ENCODE measurements at places on chromosomes 3 and 15.

GRCh38 chr15:41930221-41930866 is 36.5 kb upstream of the SPTBN5 start:
- DNase-seq, result no peak

- no peak for DNase-seq
Observed at GRCh38 chr15:74884428-74885223, 5.2 kb upstream of the MPI start.

DNA sequence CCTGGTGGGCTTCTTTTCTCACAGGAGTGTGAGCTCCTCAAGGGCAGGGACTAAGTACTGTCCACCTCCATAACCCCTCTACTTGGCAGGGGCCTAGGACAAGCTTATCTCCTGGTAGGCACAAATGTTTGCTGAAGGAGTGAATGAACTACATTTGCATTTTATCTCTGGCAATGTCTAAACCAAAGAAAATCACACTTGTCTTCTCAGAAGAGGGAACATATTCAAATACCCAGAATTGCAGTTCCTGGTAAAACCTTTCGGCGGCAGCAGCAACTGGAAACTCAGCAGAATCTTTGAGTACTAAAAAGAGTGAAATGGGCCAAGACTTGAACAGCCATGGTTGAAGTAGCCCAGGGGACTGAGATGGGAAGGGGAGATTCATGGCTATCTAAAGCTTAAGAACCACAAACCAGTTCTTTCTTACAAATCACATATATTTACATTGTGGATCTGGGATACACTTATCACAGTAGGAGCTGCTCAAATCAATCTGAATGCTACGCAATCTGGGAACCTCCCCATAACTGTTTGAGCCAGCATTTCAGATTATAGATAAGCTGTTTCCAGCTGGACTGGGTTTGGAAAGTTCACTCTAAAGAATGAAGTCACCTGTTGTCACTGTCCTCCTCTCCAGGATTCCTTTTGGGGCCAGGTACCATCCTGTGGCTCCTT is 18.7 kb upstream of the PTPN9 start:
- no peak for DNase-seq

- no peak for DNase-seq
Observed at GRCh38 chr3:47348411-47349154, 32.2 kb upstream of the PTPN23 start.

DNA sequence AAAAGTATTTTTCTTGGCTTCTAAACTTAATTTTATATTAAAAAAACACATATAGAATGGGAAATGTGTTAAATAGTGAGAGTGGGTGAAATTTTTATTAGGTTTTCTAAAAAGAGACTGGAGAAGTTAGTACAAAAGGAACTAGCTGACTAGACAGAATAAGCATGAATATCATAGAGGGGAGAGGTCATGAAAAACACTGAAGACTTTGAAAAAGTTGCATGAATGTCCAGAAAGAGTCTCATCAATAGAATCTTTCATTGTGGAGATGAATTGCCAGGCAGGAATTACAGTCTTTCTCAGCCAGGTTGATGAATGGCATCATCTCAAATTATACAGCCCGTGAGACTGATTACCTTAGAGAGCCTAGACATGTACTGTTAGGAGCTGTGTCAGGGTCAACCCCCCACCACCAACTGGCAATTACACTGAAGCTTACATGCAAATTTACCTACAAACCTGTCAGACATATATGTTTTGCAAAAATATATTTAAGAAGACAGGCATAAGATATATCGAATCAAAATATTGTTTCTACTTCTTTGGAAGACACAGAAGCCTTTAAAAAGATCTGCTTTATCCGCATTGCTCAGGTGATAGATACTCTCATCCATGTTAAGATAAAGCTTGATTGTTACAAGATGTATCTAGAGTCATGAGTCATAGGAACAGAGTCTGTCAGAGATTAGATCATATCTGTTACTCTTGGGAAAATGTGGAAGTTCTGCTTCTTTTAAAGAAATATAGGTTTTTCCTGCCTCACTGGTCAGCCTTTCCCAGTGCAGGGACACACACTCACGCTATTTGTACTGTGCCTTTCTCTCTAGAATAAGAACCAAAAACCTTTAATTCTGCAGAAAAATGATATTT is 34.8 kb upstream of the PFN2 start:
- DNase-seq, result no peak

DNA sequence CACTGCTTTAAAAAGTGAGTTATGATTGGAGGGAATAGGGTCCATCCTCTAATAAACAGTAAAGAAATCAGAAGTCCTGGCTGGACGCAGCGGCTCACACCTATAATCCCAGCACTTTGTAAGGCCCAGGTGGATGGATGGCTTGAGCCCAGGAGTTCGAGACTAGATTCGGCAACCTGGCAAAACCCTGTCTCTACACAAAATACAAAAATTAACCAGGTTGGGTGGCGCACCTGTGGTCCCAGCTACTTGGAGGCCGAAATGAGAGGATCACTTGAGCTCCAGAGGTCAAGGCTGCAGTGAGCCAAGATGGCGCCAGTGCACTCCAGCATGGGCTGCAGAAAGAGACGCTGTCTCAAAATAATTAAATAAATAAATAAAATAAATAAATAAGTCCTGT is 171.2 kb downstream of the POTEB3 start:
- no peak for DNase-seq

GRCh38 chr3:151843275-151843674 is 29.4 kb downstream of the AADAC start:
- DNase-seq, result no peak

DNA sequence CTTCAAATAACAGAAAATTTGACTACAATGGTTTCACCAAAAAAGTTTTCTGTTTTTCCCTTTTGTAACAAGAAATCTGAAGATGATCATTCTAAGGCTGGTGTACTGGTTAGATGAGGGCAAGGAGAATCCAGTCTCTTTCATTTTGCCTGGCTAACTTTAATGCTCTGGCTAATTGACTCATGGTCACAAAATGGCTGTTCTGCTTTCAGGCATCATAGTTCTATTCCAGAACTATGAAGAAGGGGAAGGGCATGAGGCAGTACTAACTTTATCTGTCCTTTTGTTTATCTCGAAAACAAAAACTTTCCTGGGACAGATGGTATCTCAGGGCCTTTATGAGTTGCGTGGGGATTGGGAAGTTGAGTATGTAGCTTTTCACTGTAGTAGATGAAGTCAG is 50.4 kb downstream of the SLC25A26 start:
- DNase-seq, result no peak

- DNase-seq, result no peak
Observed at GRCh38 chr15:68672781-68673205, 94.0 kb downstream of the CORO2B start.

GRCh38 chr3:72022027-72022426 is 237.1 kb upstream of the PROK2 start:
- no peak for DNase-seq

DNA sequence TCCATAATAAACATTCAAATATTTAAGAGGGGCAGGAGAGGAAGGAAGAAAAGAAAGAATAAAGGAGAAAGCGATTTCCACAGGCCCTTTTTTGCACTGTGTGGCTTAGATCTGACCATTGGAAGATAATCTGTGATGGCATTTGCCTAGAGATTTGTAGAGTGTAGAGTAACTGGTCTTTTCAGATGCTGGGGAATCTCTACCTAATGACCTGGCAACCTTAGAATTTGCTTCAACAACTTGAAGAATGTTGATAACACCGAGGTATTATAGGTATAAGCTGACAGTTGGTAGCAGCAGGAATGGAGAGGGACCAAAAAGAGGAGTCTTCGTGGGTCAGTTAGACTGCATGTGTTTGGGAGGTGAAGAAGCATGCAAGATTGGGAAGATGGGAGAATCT is 20.9 kb upstream of the AVEN start:
- no peak for DNase-seq

DNA sequence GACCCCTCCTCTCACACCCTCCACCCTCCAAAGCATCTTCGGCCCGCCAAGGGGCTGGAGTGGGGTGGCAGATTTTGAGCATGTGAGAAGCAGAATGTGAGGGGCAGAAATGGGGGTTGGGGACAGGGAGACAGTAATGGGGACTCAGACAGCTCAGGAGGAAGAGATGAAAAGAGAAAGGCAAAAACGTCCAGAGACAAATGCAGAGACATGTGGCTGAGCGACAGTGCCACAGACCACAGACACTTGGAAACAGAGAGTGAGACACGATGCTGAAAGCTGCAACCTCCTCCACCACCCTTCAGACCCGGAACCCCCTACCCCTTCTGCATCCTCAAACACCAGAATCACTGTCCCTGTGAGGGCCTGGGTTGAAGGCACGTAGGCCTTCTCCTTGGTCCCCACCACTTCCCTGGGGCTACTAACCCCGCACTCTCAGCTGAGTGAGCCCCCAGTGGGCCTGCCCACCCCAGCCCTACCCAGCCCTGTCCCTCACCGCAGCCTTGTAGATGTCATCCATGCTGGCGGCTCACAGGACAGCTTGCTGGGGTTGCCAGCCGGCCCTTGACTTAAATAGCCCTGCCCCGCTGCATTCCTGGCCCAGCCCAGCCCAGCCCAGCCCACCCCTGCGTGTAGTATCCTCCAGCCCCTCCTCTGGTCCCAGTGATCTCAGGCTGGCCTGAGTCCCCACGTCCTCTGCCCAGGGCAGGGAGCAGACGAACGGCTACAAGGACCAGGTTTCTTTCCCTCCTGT is at the start of gene TNNC1:
Gene TNNC1, minus strand, starts transcription at position 546 of the 754 bp plus-strand sequence. Its CDS starts 26 bp downstream, at position 520.
- DNase-seq, result no peak

GRCh38 chr15:66165856-66166255 is 87.7 kb downstream of the MEGF11 start:
- DNase-seq, result no peak

GRCh38 chr3:70916375-70917055 is 604.1 kb upstream of the MDFIC2 start:
- DNase-seq, result no peak

DNA sequence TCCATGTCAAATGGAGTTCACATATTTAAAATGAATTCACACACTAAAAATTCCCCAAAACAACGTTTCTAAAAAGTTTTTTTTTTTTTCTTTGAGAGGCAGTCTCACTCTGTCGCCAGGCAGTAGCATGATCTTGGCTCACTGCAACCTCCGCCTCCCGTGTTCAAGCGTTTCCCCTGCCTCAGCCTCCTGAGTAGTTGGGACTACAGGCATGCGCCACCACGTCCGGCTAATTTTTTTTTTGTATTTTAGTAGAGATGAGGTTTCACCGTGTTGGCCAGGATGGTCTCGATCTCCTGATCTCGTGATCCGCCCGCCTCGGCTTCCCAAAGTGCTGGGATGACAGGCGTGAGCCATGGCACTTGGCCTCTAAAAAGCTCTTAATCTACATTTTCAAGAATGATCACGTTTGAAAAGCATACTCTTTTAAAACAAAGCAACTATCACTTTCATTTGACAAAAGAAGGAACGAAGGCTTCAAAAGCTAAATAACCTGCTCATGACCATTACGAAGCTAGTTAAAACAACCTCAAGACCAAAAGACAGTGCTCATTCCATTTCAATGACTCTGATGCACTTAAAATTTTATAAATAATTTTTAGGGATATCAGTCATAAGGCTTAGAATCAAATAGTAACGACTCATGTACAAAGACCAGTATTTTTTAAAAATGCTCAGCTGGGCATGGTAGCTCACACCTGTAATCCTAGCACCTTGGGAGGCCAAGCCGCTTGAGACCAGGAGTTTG is 5.5 kb downstream of the UBE3A start:
- DNase-seq, result no peak

- no peak for DNase-seq
Observed at GRCh38 chr3:191216510-191216909, 17.5 kb downstream of the OSTN start.

- DNase-seq, result peak; percentile 19
Observed at GRCh38 chr3:46829699-46830208, 33.5 kb downstream of the MYL3 start.

GRCh38 chr3:126442094-126442855 is 33.4 kb downstream of the ZXDC start:
- no peak for DNase-seq

- no peak for DNase-seq
Observed at GRCh38 chr3:44355362-44356033, 16.9 kb downstream of the TCAIM start.

GRCh38 chr3:178127221-178127620 is 409.0 kb upstream of the KCNMB2 start:
- DNase-seq, result no peak

GRCh38 chr3:49813497-49814174 is at the start of gene UBA7:
Gene UBA7 (minus strand): TSS chr3:49813953. CDS start chr3:49813787, 166 bp downstream.
- no peak for DNase-seq

DNA sequence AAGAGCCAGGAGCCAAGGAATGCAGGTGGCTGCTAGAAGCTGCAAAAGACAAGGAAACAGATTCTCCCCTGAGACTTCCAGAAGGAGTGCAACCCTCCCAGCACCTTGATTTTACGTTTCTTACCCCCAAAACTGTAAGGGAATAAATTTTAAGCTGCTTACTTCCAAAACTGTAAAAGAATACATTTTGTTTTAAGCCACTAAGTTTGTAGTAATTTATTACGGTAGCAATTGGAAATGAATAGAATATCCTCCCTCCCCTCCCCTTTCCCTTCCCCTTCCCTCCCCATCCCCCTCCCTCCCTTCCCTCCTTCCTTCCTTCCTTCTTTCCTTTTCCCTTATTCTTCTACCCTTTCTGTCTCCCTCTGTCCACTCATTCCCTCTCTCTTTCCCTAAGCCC is 203.7 kb upstream of the CFAP20DC start:
- DNase-seq, result no peak

GRCh38 chr3:142596726-142597088 is 514 bp downstream of the PLS1 start:
- DNase-seq, result no peak

GRCh38 chr3:64272271-64272670 is 47.0 kb upstream of the PRICKLE2 start:
- no peak for DNase-seq

- no peak for DNase-seq
Observed at GRCh38 chr15:23877502-23878412, 190.7 kb upstream of the NDN start.

GRCh38 chr15:74036271-74037170 is 42.0 kb downstream of the PML start:
- no peak for DNase-seq

DNA sequence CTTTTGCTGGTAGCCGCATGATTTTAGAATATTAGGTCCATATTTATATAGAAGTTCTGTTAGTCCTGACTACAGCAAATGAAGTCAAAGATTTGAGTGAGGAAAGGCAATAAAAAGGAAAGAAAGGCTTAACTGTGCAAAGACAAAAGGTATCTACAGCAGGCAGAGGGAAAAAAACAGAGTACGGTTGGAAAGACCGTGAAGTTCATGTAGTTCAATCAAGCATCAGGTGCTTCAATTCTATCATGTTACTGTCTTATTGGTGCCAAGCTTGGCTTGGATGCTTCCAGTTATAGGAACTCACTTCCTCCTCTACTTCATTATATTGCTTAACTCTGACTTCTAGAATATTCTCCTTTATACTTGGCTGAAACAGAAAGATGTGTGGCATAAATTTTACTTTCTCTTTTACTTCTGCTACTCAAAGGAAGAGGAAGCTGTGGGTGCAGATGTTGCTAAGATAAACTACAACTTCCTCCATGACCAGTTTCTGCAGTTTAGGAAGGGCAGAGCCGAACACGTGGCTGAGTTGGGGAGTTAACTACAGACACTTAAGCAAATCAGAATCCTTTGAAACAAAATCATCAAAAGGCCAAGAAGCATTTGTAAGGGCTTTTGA is 72.6 kb upstream of the ZBED2 start:
- DNase-seq, result peak; percentile 43

GRCh38 chr15:40040770-40041169 is 1.8 kb upstream of the SRP14 start:
- no peak for DNase-seq

GRCh38 chr3:131397889-131398288 is 16.3 kb downstream of the NUDT16 start:
- no peak for DNase-seq

All from activated CD4-positive, alpha-beta T cell treated with anti-CD3 and anti-CD28 coated beads for 24 hours (primary cell).